ENCODE measurements at places on chromosomes 7 and 10. TPM values are rescaled to one million over a fixed set of nuclear protein-coding genes. Genes with fewer than 3 reads are reported as not detected.

OTUD1 gene
- 31.7 TPM for total RNA-seq

ARMC10 gene
- total RNA-seq = 27.2 TPM

NODAL gene
- total RNA-seq = not detected

GIMAP5 gene
- total RNA-seq = 1.2 TPM

AGAP6 gene
- 4.8 TPM for total RNA-seq

ZNF425 gene
- 2.7 TPM for total RNA-seq

TM9SF3 gene
- total RNA-seq = 158 TPM
